ENCODE measurements at places on chromosomes 3 and 15.

GRCh38 chr3:127637971-127638370 is 9.0 kb downstream of the PODXL2 start:
- DNase-seq = no peak

DNA sequence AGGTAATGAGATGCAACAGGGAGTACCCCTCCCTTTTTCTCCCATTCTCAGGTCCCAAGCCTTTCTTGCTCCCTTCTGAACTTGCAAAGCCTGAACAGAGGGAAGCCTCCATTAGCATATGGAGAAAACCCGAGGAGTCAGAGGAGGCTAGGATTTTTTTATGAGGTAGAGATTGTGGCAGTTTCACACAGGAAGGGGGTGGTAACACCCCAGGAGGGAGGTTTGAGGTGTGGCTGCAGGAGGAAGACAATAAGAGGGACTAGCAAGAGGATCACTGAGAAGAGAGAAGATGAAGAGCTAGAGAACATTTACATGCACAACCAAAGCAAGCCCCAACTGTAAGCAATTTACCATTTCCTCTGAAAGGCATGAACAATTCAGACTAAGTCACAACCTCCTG is 322.7 kb downstream of the SV2B start:
- DNase-seq = no peak

DNA sequence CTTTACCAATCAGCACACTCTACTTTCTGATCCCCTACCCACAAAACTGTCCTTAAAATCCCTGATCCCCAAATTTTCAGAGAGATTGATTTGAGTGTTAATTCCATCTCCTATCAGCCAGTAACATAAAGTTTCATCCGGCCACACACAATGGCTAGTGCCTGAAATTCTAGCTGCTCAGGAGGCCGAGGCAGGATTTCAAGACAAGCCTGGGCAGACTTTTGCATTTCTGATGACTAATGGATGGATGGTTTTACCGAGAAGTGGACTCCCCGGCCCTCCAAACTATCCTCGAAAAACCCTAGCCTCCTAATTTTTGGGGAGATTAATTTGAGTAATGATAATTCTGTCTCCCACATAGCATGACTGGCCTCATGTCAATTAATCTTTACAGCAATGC is 269.8 kb upstream of the POU1F1 start:
- DNase-seq = no peak

- no peak for DNase-seq
Measured at GRCh38 chr3:10926256-10926810, 66.2 kb upstream of the SLC6A1 start.

- DNase-seq = no peak
Measured at GRCh38 chr3:130889416-130889946, 4.4 kb upstream of the ATP2C1 start.

DNA sequence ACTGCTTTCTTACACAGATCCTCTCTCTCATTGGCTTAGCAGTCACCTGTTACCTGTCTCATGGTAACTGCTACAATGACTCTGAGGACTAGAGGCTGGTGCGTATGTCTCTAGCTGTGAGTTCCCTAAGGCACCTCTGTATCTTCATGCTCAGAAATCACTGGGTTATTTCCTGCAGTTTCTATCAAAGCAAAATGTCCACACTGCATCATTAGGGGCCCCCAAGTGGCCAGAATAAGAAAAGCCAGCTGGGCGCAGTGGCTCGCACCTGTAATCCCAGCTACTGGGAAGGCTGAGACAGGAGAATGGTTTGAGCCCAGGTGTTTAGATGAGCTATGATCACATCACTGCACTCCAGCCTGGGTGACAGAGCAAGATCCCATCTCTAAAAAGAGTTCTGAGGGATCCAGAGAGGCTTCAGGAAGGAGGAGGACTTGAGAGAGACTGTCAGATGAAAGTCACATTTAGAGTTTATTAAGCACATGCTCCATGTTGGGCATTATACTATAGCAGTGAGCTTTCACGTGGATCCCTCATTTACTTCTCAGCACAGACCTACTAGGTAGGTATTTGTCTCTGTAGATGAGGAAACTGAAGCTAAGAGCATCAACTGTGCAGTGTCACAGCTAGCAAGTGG is 2.3 kb upstream of the VPS18 start:
- no peak for DNase-seq

GRCh38 chr3:8709801-8710507 is 23.6 kb upstream of the CAV3 start:
- DNase-seq = no peak

- no peak for DNase-seq
Measured at GRCh38 chr3:72724070-72724469, 124.2 kb downstream of the SHQ1 start.

DNA sequence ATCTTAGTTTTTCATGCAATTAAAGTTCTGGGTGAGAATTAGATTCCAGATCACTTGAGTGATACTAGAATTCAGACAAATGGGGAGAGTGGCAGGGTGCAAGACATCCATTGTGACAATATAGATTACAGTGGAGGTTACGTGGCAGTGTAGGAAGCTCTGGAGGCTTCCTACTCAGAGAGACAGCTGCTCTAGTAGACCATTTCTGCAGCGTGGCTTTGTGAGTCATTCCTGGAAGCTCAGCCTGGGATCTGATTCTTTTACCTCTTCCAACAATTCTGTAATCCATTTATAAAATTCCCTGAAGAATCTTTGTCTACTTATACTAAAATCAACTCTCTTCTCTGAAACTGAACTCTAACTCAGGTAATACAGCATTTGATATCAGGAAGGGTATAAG is 90.4 kb upstream of the ASB14 start:
- DNase-seq = no peak

- DNase-seq = no peak
Measured at GRCh38 chr3:168121184-168122017, 25.7 kb upstream of the GOLIM4 start.
